ENCODE measurements at places on chromosomes 3 and 15.
A peak's percentile ranks its signal among the peaks of the same experiment; 100 is the strongest.

GRCh38 chr3:133758964-133759739 is 13.0 kb downstream of the TF start:
- DNase-seq = no peak

- DNase-seq = no peak
Observed at GRCh38 chr3:155398046-155398445, 104.6 kb upstream of the STRIT1 start.

DNA sequence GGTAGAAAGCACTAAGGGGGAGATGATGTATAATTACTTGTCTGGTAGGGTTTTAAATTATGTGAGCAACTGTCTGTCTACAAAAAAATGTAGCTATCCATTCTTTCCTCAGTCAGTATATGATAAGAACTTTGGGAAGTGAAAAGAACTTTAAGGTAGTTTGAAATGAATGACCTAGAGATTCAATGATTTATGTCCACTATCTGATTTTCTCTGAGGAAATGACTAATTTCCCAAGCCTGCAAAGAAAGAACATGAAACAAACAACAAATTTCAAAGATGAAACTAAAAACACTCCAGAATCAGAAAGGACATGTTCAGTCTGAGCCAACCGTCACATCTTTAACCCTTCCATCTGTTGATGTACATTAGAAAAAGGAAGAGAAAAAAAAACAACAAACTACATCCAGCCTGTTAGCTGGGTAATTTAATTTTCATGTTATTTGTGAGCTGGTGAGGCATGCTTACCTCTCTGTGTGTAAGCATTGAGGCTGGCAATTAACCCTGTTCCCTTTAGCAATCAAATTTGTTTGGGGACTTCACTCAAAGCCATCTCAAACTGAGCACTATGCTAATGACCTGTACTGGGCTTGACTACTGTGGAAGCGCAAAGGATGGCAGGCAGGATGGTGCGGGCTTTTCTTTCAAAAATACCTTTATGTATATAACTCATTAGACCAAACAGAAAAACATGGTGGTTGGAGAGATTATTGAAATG is 220.1 kb downstream of the TUSC7 start:
- DNase-seq = no peak

DNA sequence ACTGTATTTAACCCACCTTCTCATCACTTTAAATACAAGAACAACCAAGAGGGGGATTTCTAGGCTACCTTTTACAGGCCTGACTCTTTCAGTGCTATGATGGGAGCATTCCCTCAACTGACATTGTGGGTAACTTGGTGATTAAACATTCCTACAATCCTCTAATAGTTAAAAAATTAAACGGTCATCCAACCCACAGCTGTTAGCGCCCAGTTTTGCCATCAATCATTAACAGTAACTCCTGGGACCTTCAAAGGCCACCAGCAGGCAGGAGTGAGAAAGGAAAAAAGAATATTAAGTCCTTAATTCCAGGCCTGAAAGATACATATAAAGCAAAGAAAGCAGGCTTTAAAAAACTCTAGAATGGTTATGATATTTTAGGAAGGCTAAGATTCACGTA is 512.1 kb downstream of the MAGI1 start:
- no peak for DNase-seq

- no peak for DNase-seq
Observed at GRCh38 chr3:150656316-150656715, 47.4 kb downstream of the ERICH6 start.

- no peak for DNase-seq
Observed at GRCh38 chr15:51403946-51404695, 62.7 kb downstream of the GLDN start.

DNA sequence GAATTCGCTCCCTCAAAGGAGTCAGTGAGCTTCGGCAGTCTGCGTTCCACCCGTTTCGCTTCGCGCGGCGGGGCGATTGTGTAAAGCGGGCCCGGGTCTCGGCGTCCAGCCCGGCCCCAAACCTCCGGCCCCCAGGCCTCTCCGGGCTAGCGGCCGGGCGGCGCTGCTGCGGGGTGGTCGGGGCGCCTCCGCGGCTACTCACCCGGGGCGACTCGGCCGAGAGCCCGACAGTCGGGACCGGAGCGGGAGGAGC is 412 bp downstream of the CHDH start:
- DNase-seq = no peak

DNA sequence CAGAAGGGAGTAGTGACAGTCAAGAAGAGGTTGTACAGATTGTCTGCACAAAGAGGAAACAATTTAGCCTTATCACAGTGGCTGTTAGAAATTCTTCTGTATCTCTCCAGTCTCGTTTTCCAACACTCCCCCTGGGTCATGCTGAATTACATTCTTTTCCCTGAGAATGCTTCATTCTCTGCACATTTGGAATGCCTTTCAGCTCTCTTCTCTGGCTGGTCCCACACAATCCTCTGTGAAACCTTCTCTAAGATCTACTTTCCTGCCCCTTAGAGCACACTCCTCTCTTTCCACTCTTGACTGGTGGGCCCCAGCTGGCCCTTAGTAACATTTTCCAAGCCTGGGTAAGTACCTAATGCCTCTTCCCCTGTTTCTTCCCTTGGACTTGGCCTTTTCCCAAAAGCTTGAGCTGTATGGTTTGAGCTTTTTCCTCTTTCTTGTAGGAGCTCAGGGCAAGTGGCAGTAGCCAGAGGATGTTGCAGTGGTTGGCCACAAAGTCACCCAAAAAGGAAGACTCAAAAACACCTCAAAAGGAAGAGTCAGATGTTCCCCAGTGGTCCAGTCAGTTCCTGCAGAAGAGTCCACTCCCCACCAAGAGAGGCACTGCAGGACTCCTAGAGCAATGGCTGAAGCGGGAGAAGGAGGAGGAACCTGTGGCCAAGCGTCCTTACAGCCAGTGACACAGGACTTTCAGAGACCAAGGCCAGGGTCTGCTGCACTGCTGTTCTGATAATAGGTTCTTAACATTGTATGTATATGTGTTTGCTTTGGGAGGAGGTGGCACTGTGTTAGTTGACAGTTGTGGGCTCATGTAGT is 25.7 kb downstream of the HMCES start:
- no peak for DNase-seq

DNA sequence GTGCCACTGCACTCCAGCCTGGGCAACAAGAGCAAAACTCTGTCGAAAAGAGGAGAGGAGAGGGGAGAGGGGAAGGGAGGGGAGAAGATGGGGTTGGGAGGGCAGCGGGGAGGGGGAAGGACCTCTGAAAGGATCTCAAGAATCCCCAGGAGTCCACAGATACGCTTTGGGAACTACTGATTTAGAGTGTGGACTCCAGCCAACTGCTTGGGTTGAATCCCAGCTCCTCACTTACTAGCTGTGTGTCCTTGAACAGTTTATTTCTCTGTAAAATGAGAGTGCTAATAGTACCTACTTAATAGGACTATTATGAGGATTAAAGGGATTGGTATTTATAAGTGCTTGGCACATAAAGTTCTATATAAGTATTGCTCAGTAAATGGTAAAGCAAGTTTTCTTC is 45.0 kb upstream of the FAH start:
- DNase-seq = no peak

- no peak for DNase-seq
Observed at GRCh38 chr3:47571391-47572175, 7.1 kb downstream of the CSPG5 start.

DNA sequence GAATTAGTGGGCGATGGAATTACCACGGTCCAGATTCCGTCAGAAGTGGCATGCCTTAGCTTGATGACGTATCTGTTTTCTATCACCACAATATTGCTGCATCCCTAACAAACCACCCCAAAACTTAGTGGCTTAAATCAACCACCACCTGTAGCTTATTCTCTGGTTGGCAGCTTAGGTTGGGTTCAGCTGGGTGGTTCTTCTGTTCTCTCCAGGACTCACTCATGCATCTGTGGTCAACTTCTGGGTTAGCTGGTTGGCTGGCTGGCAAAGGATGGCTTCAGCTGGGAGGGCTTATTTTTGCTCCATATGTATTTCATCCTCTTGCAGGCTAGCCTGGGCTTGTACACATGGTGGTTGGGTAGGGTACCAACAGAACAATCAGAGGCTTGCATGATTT is 288.8 kb upstream of the LRRFIP2 start:
- no peak for DNase-seq

- no peak for DNase-seq
Observed at GRCh38 chr3:124532071-124532470, 198.2 kb upstream of the UMPS start.

DNA sequence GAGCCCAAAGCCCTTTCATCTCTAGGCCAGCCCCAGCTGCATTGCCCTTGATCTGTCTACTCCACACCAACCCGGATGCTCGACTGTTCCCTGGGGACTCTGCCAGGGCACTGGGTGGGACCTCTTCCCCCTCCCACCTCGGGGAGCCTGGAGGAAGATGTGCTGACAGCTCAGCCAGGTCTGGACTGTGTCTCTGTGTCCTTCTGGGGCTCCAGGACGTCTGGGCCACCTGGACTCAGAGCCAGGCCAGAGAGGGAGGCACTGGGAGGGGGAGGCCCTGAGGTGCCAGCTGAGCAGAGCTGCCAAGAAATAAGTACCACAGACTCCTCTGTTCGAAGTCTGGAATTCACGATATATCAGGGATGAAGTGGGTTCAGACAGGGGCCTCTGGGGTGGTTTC is 5.8 kb upstream of the HCN4 start:
- DNase-seq = no peak

GRCh38 chr3:126713199-126713598 is 9.2 kb downstream of the CHCHD6 start:
- DNase-seq = no peak

- DNase-seq = no peak
Observed at GRCh38 chr15:63945838-63946298, 100.4 kb downstream of the DAPK2 start.

GRCh38 chr3:165549665-165550064 is 287.6 kb downstream of the BCHE start:
- DNase-seq = no peak

DNA sequence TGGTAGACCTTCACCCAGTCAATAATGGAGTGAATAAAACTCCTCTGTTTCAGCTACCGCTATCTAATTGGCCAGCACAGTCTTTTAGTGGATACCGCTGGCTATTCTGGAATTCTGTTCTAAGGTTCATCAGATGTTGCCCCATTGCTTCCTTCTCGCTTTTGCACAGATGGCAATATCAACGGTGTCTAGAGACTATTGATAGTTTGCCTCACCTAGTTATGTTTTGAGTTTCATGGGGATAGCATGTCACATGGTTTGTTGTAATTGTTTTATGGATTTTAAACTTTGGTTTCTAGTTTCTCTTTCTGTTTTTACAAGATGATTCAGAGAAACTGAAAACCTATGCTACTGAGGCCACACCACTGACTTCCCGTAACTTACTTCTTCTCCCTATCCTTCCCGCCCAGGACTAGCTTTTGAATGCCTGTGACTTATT is 2.0 kb downstream of the XRN1 start:
- DNase-seq = peak; percentile 76

DNA sequence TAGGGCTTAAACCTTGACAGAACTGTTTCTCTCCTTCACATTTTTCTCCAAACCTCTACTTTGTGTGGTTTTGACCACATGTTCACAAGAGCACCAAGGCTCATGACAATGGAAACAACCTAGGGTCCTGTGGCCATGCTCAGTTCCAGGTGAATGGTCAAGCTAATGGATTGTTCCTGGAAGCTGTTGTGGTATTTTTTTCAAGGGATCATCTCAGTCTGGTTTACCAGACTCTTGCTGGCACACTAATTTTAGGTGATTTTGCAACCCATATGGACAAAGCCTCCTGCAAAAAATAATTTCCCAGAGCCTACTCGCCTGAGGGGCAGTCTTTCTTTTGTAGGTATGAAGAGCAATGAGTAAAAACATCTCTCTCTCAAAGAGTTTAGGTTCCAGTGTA is 67.2 kb downstream of the LSAMP start:
- DNase-seq = no peak

DNA sequence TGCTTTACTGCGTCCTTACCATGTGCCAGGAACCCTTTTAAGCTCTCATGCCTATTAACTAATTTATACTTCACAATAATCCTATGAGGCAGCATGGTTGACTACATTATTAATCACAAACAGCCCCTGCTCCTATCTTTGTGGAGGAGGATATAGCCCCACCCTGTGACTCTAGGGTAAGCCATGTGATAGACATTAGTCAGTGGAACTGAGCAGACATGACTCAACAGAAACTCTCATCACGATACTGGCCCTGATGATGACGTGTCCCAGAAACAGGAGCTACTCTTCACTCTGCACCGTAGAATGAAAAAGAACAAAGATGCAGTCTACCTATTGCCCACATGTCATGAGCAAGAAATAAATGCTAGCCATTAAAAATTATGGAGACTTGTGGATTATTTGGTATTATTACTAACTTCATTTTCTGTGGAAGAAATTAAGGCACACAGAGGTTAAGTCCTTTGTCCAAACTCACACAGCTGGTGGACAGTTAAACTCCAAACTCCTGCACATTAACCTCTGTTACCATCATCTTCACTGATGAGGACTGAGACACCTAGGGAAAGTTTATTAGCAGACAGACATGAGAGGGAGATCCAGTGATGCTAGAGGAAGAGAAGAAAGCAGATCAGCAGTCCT is 51.2 kb downstream of the CFAP20DC start:
- DNase-seq = no peak

- no peak for DNase-seq
Observed at GRCh38 chr15:34483644-34484043, 46.0 kb upstream of the GOLGA8A start.

GRCh38 chr3:146953511-146953981 is 348.4 kb upstream of the PLSCR5 start:
- DNase-seq = no peak

- no peak for DNase-seq
Observed at GRCh38 chr3:65552434-65552833, 486.3 kb downstream of the MAGI1 start.

- no peak for DNase-seq
Observed at GRCh38 chr3:28406241-28406640, 57.6 kb upstream of the AZI2 start.

DNA sequence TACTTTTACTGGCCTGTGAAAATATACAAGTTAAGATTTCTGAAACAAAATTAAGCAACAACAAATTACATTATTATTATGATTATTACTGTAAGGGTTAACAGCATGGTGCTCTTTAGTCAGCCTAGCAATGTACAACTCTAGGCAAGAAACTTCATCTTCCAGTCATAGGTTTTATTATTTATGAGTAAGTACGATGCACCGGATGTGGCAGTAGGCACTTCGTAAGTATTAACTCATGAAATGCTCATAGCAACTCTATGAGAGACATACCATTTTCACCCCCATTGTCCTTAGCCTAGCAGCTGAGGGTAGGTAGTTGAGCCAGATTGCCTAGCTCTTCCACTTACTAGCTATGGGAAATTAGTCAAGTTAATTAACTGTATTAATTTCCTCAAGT is 68.0 kb upstream of the PTPRG start:
- DNase-seq = no peak

- no peak for DNase-seq
Observed at GRCh38 chr15:67825881-67826716, 790 bp downstream of the SKOR1 start.

GRCh38 chr3:133209871-133210550 is 171.8 kb downstream of the TMEM108 start:
- DNase-seq = no peak

- DNase-seq = no peak
Observed at GRCh38 chr3:66317750-66318376, 97.1 kb downstream of the SLC25A26 start.

GRCh38 chr3:98732286-98733052 is 30.7 kb upstream of the ST3GAL6 start:
- peak; percentile 64 for DNase-seq

Measured in large intestine (tissue), 12 donors.